ENCODE measurements at places on chromosomes 3 and 15.

DNA sequence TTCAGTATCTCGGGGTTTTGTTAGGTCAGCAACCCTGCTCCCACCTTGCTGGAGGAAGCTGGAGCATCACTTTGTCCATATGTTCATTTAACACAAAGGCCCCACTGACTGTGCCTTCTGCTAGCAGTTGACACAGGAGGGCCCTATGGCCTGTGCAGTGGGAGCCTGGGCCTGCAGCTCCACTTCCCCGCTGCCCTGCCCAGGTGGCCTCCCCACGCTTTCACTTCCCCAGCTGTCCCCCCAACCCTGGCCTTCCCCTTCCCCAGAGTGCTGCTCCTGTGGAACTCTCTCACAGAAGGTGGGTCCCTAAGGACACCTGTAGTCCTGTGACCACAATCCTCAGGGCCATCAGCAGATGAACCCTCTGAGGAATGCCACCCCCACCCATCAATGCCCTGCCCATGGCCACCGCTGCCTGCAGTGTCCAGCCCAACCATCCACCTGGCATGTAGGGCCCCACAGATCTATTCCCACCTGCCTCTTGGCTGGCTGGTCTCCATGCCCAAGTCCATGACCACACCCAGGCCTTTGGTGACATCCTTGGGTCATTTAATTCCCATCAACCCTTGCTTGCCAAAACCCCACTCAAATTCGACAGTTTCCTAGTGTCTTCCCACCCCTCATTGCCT lies 13.5 kb downstream of the TBC1D21 start:
- DNase-seq = no peak

DNA sequence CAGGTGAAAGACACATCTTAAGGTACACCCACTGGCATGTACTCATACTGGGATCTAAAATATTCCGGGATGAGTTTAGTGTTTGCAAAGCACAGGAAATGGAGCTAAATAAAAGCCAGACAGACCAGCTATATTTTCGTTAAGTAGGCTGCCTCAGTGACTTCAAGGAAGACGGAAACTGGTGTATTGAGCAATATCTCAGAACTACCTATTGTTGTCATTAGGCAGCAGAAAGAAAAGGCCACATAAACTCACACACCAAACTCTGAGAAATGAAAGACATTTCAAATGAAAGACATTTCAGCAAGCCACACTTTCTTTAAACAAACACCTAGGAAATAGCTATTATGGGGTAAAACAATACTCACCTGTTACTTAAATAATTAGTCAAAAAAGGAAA lies 761.7 kb upstream of the SEMA6D start:
- DNase-seq = no peak

DNA sequence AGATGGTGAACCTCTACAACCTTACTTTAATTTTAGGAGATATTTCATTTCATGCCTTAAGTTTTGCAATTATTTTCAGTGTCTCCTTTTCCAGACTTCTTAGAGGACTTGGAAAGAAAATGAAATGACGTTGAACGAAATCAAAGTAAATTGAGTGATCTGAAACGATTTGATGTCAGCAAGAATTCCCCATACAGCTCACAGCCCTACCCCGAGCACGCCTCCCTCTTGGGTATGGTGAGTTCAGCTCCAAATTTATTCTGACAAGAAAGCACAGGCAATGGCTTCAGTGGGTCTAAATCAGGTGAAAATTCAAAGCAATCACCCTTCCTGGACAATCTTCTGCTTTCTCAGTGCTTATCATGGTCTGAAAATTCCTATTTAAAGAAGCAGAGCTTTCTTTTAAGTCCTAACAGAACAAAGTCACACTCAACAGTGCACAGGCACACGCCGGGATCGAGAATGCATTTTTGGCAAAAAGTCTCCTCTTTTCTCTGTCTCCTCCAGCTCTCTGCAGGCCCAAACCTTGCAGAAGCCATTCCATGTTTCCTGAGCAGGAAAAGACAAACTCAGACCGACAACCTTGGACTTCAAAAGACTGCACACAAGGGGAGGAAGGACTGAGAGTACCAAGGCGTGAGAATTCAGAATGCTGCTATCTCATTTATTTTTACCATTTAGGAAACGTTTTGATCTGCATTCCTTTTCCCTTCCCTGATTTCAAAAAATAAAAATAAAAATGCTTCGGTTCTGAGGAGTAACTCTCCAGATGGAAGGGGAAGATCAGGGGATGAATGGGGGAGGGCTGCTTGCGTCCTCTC lies 72.0 kb downstream of the CCNL1 start:
- no peak for DNase-seq

- DNase-seq = no peak
These were observed 8.9 kb upstream of the CNTN3 start for GRCh38 chr3:74623261-74623836.

- DNase-seq = no peak
These were observed 767 bp downstream of the GLT8D1 start for GRCh38 chr3:52704611-52705437.
